ENCODE measurements at places on chromosomes 16 and 17.

GRCh38 chr16:11526655-11527350 lies 59.9 kb downstream of the LITAF start:
- DNase-seq = no peak

- DNase-seq = peak; percentile 84
Measured at GRCh38 chr16:19907161-19907992, 22.7 kb upstream of the GPRC5B start.

DNA sequence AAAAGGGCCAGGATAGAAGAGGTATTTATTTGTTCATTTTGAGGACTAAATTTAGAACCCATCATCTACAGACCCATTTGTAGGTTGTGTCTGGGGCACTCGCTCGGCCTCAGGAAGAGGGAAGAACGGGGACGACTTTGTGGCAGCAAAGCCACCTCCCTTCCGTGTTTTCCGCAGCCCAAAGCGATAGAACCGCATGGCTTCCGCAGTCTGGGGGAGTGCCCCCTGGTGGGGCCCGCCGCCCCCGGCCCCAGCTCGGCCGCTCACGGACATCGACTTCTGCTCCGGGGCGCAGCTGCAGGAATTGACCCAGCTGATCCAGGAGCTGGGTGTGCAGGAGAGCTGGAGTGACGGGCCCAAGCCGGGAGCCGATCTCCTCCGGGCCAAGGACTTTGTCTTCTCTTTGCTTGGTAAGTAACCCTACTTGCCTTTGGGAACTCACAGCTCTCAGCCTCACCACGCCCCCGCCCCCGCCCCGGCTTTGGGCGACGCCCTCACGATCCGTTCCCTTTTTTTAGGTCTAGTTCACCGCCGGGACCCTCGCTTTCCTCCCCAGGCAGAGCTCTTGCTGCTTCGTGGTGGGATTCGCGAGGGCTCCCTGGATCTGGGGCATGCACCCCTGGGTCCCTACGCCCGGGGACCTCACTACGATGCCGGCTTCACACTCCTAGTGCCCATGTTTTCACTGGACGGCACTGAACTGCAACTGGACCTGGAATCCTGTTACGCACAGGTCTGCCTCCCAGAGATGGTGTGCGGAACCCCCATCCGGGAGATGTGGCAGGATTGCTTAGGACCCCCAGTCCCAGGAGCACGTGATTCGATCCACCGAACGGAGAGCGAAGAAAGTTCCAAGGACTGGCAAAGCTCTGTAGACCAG lies 681 bp downstream of the TMEM102 start:
- no peak for DNase-seq

GRCh38 chr16:66520406-66521170 lies 29.3 kb downstream of the TK2 start:
- no peak for DNase-seq

- no peak for DNase-seq
Measured at GRCh38 chr16:84369938-84370627, 1.7 kb downstream of the ATP2C2 start.

- no peak for DNase-seq
Measured at GRCh38 chr17:81483862-81484194, 28.8 kb downstream of the ACTG1 start.

- DNase-seq = no peak
Measured at GRCh38 chr16:74264811-74265210, 31.8 kb upstream of the PSMD7 start.

- DNase-seq = no peak
Measured at GRCh38 chr16:58506241-58507194, 6.6 kb downstream of the NDRG4 start.

GRCh38 chr16:83118365-83118764 lies 491.6 kb downstream of the CDH13 start:
- DNase-seq = no peak

- DNase-seq = no peak
Measured at GRCh38 chr17:55233840-55234239, 30.9 kb upstream of the HLF start.

DNA sequence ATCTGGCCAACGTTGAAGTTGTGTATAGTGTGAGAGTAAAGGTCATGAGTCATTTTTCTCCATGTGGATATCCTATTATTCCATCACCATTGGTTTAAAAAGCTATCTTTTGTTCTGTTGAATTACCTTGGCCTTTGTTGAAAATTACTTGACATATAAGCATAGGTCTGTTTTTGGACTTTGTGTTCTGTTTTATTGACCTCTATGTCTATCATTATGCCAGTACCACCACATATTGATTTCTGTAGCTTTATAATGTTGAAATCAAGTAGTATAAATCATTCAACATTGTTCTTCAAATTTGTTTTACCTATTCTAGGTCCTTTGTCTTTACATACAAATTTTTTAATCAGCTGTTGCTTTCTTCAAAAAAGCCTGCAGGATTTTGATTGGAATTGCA lies 58.5 kb downstream of the NLK start:
- DNase-seq = no peak

- DNase-seq = no peak
Measured at GRCh38 chr17:38877130-38877851, 7.4 kb downstream of the LASP1 start.

DNA sequence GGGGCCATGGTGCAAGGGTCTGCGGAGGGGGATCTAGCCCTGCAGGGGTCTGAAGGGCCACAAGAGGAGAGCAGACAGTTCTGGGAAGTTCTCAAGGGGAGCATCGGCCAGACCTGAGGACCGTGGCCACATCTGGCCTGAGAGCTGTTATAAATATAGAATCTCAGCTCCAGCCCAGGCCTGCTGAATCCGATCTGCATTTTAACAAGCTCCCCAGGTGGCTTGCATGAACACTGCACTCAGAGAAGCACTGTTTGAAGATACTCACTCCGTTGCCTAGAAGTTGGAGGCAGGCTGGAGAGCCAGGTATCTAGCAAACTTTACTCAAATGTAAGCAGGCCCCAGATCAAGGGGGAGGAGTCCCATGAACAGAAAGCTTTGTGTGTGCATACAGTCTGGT lies 61.3 kb downstream of the NKD1 start:
- no peak for DNase-seq

DNA sequence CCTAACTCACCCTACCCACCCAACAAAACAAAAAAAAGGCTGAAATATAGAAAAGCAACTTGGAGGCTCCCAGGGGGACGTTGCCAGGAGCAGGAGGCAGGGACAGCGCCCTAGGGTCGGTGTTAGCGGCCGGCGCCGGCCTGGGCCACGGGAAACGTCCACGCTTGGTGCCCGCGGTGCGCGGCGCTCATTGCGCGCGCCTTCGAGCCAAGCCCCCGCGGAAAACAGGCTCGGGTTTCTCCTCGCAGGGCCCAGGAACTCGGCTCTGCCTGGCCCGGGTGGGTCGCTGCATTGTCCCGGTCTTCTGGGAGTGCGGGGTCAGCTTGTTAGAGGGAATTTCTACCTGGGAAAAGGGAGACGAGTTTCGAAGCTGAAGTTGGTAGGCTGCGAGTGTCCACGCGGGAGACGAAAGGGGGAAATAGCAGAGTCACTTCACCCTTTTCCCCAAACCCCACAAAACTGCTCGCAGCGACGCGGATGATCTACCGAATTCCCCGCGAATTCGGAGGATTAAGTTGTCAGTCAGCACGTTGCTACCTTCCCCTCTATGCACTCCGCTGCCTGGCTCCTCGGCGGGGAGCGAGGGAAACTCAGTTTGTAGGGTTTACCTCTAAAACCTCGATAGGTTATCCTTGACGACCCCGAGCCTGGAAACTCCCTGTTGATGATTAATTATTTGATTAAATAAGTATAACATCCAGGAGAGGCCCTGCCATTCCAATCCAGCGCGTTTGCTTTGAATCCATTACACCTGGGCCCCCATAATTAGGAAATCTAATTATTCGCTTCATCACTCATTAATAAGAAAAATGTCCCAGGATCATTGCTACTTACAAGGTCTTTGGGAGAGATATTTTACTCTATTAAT lies 751 bp upstream of the FOXC2 start:
- no peak for DNase-seq

GRCh38 chr17:17950806-17951205 lies 21.4 kb downstream of the TOM1L2 start:
- DNase-seq = no peak

DNA sequence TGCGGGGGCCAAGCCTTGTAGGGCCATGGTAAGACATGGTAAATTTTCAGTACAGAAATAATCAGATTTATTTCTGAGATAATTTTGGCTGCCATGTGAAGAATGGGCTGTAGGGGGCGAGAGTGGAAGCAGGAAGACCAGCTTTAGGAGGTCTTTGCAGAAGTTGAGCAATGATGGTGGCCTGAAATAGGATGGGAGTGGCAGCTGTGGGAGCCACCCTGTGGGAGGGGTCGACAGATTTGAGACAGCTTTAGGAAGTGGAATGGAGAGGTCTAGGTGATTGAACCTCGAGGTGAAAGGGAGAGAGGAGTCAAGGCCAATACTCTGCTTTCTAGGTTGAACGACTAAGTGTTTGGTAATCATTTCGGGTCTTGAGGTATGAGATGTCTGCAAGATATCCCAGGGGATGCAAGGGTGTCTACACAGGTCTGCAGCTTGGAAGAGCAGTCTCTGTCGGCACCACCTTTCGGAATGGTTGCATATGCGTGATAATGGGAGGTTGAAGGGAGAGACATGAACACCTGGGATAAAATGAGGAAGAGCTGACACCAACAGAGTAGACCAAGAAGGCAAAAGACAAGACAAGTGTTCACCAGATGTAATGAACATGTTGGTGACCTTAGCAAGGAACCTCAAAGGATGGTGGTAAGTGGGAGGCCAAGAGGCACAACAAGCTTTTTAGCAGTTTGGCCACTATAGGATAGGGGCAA lies 4.2 kb upstream of the ATXN7L3 start:
- DNase-seq = peak; percentile 62

GRCh38 chr16:29649588-29650494 lies 13.2 kb upstream of the SPN start:
- no peak for DNase-seq

GRCh38 chr17:40794466-40794865 lies 5.3 kb downstream of the KRT28 start:
- no peak for DNase-seq

GRCh38 chr17:70454377-70454776 lies 285.0 kb downstream of the KCNJ2 start:
- no peak for DNase-seq

DNA sequence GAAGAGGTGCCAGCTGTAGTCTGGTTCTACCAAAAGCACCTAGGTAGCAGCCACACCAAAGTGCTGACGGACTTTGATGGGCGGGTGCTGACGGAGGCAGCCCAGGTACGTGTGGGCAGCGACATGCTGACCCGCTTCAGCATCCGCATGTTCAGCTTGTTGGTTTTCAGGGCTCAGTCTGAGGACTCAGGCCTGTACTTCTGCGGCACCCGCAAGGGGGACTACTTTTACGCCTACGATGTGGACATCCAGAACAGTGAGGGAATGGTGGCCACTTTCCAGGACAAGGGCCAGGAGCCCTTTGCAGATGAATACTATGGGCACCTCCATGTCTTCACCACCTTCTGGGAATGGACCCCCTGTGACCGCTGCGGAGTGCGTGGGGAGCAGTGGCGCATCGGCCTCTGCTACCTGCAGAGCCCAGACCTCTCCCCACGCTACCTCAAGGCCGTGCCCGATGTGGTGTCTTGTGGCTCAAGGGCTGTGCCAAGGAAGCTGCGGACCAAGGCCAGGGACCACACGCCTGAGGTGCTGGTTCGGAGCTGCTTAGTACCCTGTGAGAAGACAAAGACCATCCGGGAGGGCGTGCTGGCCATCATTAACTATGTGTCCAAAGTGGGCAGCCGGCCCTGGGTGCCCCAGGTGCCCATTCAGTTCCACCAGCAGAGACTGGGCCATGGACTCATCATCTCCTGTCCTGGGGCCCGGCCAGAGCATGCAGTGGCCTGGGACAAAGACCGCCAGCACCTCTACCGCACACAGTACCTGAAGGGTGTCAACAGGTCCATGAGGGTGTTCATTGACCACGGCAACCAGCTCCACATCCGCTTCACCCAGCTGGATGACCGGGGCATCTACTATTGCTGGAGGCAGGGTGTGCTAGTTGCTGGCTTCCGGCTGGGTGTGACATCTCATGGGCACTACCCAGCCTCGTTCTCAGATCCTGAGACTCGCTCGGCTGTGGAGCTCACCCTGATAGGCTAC lies 5.0 kb upstream of the EFTUD2 start:
- no peak for DNase-seq

DNA sequence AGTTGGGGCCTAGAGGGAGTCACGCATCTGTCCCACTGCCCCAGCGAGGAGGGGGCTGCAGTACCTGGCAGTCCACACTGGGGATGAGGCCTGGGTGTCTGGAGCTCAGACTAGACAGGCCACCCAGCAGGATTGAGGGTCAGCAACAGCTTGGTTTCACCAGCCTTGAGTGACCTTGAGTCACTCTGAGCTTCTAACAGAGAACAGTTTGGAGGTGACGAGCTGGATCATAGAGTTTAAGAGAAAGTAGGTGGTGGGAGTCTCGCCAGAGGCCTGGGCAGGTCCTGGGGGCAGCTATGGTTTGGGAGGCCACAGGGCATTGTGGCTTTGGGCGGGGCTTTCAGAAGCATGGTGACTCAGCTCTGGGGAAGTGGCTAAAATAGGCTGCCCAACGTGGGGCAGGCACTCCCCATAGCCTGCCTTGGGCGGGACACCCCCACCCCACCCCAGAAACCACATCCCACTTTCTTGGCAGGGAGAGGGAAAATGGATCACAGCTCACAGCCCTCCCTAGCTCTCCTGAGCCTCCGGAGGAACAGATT lies 20.5 kb downstream of the CDC42EP4 start:
- DNase-seq = no peak

DNA sequence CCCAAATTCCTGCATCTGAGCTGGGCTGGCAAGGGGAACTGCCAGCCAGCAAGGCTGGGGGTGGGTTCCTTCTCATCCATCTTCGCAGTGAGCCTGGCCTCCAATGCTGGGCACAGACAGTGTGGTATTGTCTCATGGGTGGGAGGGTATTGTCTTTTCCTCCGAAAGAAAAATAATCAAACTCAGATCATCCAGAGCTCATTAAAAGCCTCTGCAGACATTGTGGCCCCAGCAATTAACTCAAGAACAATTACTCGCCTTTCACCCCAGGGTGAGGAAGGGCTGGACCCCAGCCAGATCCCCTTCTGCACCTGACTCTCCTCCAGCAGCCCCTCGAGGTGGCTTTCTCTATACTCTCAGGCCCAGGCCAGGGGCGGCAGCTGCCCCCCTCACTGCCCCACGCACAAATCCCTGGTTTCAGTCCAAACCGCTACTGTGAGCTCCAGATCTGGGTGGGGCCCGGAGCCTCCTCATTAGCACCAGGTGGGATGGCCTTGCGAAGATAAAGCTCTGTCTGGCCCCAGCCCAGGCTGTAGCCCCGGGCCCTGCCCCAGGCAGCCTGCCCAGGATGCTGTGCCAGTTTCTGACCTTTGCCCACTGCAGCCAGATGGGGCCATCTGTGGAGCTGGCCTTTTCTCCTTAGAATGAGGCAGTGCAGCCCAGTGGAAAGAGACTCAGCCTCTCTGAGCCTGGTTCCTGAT lies 2.3 kb upstream of the KRT15 start:
- DNase-seq = no peak

- no peak for DNase-seq
Measured at GRCh38 chr17:13024016-13024415, 6.2 kb upstream of the ELAC2 start.

DNA sequence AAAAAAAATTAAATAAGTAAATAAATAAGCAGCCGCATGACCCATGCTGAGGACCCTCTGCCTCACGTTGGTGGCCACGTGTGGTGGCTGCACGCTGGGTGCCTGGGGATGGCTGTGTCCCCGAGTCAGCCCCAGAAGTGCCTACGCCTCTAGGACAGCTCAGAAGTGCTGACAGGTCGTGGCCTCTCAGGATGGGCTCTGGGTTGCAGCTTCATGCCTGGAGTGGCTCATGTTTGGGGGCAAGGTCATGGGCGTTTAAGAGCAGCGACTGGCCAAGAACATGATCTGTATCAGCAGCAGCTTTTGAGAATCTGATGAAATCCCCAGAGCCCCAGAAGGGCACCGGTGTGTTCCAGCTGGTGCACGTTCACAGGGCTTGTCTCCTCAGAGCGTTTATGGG lies 26.8 kb upstream of the CAPN15 start:
- no peak for DNase-seq
